ENCODE measurements at places on chromosomes 7 and 10.

DNA sequence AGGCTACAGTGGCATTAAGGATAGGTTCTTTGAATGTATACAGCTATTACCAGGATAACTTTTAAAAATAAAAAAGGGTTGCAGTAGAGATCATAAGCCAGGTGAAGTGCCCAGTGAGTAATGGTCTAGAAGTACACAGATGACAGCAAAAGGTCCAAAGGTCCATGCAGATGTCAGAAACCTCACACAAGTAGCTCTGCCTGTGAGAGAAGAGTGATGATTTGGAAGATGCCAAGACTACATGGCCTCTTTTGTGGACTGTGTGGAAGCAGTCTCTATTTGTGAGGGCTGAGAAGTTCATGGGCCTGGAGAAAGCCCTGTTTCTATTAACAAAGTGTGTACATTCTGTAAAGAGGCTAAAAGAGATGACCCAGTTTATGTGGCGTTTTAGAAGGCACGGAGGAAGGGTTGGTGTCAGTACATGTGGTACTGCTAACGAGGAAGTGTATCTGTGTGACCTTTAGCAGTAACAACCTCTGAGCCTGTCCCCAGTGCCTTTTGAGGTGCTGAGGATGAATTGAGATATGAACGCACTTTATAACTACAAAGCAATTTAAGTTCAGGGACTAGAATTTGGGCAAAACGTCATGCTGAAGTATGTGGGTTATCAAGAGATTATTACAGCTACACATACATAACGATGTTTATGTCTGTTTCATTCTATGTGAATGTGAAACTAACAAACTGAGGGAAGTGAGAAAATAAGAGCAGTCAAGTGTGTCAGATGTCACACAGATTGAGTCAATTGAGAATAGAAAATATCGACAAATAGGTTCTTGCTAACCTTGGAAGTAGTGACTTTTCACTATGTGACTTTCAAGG, 7.6 kb downstream of the CYCS start:
- no peak for DNase-seq

DNA sequence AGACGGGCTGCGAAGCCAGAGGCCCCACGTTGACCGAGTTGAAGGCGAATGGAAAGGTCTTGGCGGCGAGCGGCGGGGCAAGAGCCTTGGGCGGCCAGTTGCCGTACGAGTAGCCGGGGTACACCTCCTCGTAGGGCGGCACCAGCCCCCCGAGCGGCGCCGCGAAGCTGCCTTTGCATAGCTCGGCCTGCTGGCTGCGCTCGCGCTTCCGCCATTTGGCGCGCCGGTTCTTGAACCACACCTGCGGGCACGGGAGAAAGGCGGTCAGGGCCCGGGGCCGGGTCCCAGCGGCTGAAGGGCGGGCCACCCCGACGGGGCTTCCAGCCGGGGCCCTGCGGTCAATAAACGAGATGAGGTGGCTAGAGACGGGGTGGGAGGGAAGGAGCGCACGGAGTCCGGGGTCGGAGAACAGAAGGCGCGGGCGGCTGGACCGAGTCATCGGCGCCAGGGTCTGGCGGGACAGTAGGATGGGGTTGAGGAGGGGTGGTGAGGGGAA, 4.8 kb downstream of the ELOVL3 start:
- no peak for DNase-seq

DNA sequence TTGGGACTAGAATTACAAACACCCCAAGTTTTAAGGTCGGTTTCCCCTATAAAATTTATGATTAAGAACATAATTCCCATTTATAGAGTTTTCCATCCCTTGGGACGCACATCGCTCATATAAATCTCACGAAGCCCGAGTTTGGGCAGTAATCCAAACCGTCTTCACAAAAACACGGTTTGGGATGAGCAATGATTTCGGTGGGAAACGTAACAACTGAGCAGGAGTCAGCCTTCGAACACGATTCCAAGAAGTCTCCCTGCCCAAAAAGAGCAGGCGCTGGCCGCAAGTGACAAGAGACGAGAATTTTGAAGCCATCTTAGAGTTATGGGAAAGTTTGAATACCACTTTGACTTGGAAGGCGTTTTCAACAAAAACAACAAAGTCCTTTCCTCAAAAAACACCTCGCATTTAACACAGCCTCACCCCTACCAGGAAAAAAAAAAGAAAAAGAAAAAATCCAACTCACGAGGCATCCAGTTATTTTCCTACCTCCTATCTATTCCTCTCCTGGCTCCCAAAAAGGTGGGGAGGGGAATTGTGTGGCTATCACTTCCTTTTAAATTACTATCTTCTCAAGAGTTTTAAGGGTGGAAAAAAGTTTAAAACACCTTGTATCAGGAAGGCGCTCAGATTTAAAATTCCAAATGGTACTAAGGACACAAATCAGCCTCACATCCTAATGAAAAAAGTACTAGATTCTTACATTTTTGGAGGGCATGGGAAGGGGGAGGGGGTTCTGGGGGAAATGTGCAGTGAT, 1.6 kb downstream of the SEPHS1 start:
- DNase-seq, result peak; percentile 22

GRCh38 chr10:78819361-78820006, 249.3 kb upstream of the ZMIZ1 start:
- no peak for DNase-seq

- DNase-seq, result no peak
Observed at GRCh38 chr7:148702876-148703670, 4.4 kb downstream of the CUL1 start.

- no peak for DNase-seq
Observed at GRCh38 chr10:43392748-43393147, 16.2 kb downstream of the HNRNPF start.

- peak; percentile 1 for DNase-seq
Observed at GRCh38 chr7:128939075-128939860, 1.5 kb downstream of the IRF5 start.

DNA sequence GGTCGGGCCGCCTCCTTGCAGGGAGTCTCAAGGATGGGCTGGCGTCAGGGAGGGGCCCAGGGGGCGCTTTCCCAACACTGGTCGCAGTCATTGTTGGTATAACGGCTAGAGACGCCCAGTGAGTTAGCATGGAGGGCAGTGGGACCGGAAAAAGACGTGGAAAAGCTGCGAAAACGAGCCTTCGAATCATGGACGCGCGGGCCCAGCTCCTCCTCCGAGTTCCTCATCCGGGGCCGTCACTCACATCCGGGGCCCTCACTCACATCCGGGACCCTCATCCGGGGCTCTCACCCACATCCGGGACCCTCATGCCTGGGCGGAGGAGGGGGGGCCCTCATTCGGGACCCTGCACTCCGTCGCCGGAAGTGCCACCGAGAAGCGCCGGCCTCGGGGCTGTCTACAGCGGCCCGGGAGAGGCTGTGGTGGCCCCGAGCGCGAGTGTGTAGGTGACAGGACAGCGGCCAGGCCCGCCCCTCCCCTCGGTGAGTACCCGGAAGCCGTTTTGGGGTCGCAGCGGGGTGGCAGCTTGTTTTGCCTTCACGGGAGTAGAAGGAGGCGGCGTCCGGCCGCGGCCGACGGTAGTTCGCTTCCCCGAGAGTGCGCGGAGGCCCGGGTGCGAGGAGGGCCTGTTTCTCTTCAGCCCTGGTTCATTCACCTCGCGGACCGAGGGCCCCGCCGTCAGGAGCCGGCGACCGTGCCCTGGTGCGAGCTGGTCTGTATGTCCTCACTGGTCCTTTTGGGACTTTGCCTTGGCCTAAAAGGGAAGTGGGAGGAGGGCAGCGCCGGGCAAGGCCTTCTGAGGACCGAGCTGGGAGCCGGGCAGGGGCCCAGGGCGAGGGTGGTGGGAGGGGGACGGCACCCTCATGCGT, at the start of gene ZNF655:
ZNF655 (plus strand) TSS at position 337 of the 869 bp plus-strand sequence. CDS start 1,918 bp downstream, outside the sequence.
- DNase-seq, result peak; percentile 79

DNA sequence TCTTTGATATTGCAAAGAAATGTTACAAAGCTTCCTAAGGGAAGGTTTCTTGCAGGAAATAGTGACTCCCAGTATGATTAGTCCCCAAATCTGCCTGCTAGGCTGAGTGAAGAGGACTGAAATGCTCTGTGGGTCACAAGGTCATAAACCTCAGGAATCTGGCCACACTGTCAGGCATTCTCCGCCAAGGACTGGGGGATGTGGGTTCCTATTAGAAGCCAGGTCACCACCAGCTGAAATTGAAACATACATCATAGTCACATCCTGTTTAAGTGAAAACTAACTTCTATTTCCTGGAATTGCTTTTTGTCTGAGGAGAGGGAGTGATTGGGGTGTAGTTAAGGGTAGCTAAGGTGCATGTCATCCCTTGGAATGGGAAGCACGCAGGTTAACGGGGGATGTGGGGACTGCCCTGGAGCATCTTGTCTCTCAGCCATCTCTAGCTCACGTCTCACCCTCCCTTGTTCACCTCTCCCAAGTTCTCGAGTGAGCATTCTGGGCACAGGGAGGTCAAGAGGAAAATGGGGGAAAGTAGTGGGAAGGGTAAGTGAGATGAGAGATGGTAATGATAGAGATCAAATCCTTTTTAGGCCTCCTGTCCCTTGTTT, 12.0 kb upstream of the GSAP start:
- DNase-seq, result no peak

GRCh38 chr10:13505052-13505680, 23.6 kb downstream of the BEND7 start:
- peak; percentile 20 for DNase-seq

DNA sequence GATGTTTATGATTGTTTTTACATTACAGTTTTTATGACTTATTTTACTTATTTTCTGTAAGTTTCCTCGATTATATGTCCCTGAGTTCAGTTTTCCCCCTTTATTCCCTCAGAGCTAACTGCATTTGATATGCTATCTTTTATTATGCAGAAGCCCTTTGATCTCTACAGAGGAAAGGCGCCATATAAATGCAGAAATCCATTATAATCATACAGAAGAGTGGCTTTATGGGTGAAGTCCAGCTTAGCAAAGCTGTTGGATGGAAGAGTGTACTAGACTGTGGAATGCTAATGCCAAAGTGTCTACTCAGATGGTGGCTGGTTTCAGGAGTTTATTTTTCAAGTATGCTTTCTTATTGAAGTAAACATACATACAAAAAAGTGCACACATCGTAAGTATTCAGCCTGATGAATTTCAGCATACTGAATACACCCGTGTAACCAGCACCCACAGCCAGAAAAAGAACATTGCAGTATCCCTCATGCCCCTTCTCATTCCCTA, 258.4 kb upstream of the BMPER start:
- no peak for DNase-seq

- no peak for DNase-seq
Observed at GRCh38 chr10:133262696-133263095, 14.0 kb downstream of the ADAM8 start.

GRCh38 chr10:123382491-123382890, 228.3 kb downstream of the BUB3 start:
- DNase-seq, result no peak

- no peak for DNase-seq
Observed at GRCh38 chr7:31814187-31814586, 127.2 kb downstream of the PPP1R17 start.

GRCh38 chr10:123259791-123260190, 105.6 kb downstream of the BUB3 start:
- DNase-seq, result no peak

DNA sequence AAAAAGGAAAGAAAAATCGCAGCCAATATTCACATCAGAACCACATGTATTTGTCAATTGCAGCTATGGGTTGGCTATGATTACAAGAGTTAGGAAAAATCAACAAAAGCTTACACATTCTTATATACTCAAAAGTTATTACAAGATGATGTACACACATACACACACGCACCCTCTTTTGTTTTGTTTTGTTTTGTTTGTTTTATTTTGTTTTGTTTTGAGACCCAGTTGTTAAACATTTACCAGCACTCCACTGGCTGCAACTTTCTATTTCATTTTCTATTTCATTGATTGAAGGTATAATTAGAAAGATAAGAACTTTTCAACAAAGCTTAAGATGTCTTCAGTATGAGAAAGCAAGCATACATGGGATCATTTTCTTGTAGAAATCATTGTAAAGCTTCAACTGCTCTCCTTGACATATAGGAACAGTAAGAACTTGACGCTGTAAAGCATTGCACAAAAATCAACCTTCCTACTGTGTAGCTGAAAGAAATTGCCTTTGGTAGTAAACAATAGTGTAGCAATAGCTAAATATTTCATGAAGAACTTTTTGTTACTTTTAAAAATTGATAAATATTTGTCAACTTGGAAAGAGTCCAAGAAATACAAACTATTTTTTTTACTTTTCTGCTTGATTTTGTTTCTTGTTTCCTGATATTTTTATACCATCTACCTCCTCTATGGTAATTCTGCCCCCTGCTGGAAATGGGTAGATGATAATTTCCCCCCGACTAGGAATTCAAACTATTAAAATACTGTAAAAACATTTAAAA, 205.9 kb downstream of the MBL2 start:
- DNase-seq, result peak; percentile 16

All from kidney glomerular epithelial cell (primary cell).